ENCODE measurements at places on chromosomes 1 and 21. TPM values are rescaled to one million over a fixed set of nuclear protein-coding genes. Genes with fewer than 3 reads are reported as not detected.

Gene ZNF644
- total RNA-seq = 41.0 TPM

Gene LDLRAD2
- total RNA-seq = 0.14 TPM

Gene CACYBP
- total RNA-seq = 156 TPM

Gene MROH9
- total RNA-seq = not detected

Gene LCE3D
- total RNA-seq = not detected

Gene SIPA1L2
- 19.2 TPM for total RNA-seq

Gene WNT2B
- 4.1 TPM for total RNA-seq

Gene ETNK2
- total RNA-seq = 2.3 TPM

Gene CASQ1
- total RNA-seq = not detected

Gene IL22RA1
- not detected for total RNA-seq

Data from smooth muscle cell of bladder (primary cell).